NCI-H1694 treated with DMSO at 0.1 percent for 48 hours (cell line): ENCODE measurements at places on chromosomes 7 and 10.

DNA sequence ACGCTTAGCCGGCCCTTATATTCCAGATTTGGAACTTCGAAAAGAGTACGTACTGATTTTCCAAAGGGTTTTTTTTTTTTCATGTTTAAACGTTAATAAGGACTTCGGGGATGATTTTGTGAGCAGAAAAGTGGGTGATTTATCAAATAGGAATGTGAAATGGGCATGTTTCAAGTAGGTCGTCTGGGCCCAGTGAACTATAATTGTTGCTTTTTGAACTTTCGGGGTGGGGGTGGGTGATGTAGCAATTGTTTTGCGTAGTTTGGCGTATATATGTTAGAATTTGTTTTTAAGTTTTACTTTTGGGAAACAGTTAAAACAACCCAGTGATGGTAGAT, 299 bp upstream of the PBLD start:
- no peak for DNase-seq

DNA sequence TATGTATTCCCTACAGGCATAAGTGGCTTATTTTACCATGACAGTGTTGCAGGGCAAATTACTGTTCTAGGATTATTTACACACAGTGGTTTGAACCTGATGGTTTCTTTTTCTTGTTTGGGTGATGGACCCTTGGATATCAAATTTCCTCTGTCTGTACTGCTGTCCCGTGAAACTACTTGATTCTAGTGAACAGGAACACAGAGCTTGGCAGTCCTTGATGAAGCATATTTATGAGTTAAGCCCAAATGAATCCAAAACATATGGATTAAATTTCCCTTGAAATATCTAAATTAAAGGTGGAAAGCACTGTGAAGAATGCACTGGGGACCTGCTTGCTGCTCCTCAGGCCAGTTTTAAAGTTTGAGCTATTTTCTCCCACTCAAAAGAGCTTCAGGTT, 635.3 kb downstream of the INHBA start:
- DNase-seq = no peak

DNA sequence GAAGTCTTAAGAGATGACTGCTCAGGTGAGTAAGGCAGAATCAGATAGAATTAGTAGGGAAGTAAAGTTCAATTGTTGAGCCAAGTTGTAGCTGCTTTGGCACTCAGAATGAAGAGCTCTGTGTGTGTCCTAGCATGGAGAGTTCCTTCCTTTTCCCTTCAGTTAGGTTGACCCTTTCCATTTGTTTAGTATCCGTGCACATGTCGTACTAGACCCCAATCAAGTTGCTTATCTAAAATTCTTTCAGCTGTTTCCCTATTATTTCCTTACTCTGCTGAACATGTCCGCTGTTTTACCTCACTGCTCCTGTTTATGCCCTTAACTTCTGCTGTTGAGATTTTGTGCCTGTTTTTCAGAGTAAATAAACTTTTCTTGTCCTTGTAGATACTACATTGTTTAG, 13.3 kb downstream of the ZNF655 start:
- DNase-seq = no peak

- no peak for DNase-seq
Measured at GRCh38 chr7:196283-196682, 3.9 kb downstream of the FAM20C start.

- DNase-seq = no peak
Measured at GRCh38 chr7:103292122-103292521, 5.1 kb upstream of the PMPCB start.
